NCI-H187 (cell line): ENCODE measurements at places on chromosomes 6 and 20.
A peak's percentile ranks its signal among the peaks of the same experiment; 100 is the strongest.

DNA sequence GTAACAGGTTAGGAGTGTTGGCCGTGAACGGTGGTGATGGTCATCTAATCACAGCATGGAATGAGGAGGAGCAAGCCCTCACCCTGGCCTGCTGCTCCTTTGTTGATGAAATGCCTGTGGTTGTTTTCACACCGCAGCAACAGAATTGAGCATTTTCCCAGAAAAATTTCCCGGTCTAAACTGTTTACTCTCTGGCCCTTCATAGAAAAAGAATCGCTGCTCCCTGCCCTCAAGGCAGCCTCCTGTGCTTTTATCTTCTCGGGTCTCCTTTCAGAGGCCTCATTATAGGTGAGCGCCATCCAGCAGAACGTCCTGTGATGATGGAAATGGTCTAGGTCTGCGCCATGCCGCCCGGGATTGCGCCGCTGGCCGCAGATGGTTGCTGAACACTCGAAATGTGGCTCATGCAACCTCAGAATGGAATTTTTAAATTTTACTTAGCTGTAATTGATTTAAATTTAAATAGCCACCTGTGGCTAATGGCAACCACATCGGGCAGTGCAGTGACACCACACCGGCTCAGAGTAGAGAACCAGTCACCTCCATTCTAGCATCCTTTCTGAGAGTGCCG, 30.2 kb downstream of the PHACTR3 start:
- no peak for DNase-seq

GRCh38 chr6:24994812-24995211, 59.1 kb upstream of the RIPOR2 start:
- no peak for DNase-seq

GRCh38 chr6:88013015-88013414, 34.6 kb upstream of the SPACA1 start:
- no peak for DNase-seq

DNA sequence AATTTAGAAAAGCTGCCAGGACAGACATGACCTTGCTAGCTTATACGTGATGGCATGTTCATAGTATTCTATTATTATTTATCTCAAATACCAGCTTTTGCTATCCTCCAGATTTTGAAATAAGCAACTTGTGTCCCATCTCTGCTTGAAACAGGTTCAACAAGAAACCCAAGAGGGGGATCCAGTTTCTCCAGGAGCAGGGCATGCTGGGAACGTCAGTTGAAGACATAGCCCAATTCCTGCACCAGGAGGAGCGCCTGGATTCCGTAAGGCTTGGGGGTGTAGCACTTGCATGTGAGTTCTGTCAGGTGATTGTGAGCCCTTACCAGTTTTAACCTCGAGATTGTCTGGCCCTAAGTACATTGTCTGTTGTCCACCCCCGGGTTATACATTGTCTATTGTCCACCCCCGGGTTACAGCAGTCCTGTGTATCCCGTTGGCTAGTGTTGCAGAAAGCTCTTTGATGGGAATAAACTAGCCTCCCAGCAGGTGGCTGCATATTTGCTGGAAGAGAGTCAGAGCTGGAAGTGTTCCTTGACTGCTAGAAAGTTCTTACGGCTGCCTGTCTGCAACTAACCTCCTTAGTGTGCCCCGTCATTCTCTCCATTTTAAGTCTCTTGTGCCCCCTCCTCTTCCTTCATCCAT, 61.4 kb upstream of the CSE1L start:
- no peak for DNase-seq

GRCh38 chr6:150152891-150153876, 10.3 kb downstream of the PPP1R14C start:
- DNase-seq, result no peak

- DNase-seq, result no peak
Observed at GRCh38 chr20:51620432-51620831, 77.9 kb upstream of the NFATC2 start.

DNA sequence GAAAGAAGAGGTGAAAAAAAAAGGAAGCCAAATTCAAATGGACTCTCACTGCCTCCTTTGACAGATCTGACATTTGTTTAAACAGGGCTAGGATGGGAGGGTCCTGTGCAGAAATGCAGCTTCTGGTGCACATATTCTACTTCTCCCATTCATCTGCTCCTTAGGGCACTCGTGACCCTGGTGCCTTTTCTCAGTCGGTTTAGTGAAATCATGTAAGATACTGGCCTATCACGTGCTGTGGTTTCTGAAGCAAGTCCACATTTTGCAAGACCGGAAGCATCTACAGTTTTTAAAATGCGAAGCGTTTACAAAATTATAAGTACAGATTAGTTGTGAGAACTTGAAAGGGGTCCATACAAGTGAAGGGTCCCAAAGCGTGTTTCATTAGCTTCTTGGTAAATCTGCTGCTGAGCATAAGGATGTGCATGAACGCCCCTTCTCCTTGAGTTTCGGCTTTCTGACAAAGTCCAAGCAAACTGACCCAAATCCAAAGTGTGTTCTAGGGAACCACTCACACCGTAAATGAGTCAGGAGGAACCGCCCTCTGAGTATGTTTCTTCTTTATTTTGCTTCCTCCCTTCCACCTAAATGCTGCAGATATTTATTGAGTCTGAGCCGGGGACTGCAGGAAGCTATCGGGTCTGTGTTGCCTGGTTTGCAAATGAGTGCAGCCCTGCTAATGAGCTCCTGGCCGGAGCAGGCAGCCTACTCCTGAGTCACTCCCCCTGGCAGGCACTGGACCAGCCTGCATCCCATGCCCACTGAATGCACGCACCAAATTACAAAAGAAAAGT, 323.8 kb upstream of the JARID2 start:
- no peak for DNase-seq

GRCh38 chr6:158367816-158368215, 55.6 kb downstream of the TULP4 start:
- DNase-seq, result no peak

- no peak for DNase-seq
Observed at GRCh38 chr6:84220809-84221409, 6.5 kb downstream of the CEP162 start.

DNA sequence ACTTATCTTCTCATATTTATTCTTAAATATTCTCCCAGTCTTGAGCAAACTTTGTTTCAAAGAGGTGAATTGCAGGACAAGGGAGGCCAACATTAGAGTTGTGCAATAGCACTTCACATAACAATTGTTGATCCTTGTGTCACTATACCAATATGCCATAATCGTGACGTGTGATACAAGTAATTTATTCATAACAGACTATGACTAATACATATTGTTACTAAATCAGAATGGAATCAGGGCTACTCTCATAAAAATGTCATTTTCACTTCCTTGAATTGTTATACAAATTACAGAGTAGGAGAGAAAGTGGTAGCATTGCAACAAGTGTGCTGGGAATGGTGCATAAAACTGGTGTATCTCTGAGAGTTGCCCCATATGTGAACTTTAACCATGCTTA, 37.2 kb upstream of the PLCB1 start:
- DNase-seq, result no peak

DNA sequence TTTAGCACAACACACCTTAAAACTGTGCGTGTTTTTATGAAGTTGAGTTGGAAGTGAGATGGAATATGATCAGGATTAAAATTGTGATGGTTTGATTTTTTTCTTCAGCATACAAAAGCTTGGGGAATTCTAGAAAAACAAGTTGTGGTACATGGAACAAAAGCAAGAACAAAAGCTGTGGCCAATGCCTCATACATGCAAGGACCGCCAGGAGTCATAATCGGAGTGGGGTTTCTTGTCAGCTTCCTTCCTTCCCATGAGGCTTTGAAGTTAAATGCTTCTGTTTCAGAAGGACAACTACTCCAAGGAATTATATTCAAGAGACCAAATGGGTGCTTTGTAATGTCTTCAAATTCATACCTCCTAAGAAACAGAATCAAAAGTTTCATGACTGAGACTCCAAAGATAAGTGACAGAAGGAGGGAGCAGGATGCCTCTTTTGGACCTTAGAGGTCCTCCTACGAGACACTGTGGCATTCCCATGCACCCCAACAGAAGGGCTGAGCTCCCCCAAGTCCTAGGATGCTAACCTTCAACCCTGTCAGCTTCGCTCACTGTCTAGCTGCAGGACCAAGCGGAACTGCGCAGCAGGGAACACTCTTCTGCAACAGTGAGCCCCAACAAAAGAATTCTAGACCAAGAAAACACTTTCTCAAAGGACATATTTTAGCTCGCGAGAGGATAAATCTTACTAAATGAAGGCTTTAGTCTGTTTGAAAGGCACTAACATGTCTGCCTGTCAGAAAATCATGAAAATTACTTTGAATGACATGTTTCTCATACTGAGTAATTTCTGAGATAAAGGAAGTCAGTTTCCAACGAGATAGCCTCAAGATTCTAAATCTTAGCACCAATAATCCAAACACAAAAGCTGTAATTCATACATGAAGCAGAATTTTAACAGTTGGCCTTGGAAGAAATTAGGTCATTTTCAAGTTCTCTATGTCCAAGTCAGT, 108.5 kb upstream of the NHSL1 start:
- no peak for DNase-seq

GRCh38 chr6:153043719-153044118, 41.2 kb upstream of the MTRF1L start:
- peak; percentile 11 for DNase-seq

GRCh38 chr6:131356161-131356560, 216.9 kb upstream of the ARG1 start:
- DNase-seq, result no peak

DNA sequence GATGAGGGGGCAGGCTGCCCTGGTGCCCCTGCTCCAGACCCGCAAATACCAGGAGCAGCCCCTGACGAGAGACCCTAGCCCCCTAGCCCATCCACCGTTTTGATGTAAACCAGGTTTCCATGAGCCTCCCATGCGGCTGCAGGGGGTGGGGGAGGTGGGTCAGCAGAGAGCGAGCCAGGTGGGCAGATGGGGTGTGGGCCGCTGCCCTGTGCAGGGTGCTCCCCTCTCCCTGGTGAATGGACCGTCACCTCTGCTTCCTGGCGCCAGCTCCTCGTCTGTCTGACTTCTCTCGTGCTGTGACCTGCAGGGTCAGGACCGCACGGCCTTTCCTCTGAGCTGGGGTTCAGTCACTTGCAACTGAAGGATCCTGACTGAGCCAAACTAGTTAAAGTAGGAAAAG, 15.7 kb upstream of the BHLHE23 start:
- no peak for DNase-seq

GRCh38 chr6:117303323-117303722, 38.0 kb downstream of the VGLL2 start:
- DNase-seq, result no peak

- DNase-seq, result no peak
Observed at GRCh38 chr6:44333273-44333919, 9.1 kb upstream of the SPATS1 start.

GRCh38 chr6:95266537-95267258, 310.6 kb upstream of the MANEA start:
- DNase-seq, result no peak

DNA sequence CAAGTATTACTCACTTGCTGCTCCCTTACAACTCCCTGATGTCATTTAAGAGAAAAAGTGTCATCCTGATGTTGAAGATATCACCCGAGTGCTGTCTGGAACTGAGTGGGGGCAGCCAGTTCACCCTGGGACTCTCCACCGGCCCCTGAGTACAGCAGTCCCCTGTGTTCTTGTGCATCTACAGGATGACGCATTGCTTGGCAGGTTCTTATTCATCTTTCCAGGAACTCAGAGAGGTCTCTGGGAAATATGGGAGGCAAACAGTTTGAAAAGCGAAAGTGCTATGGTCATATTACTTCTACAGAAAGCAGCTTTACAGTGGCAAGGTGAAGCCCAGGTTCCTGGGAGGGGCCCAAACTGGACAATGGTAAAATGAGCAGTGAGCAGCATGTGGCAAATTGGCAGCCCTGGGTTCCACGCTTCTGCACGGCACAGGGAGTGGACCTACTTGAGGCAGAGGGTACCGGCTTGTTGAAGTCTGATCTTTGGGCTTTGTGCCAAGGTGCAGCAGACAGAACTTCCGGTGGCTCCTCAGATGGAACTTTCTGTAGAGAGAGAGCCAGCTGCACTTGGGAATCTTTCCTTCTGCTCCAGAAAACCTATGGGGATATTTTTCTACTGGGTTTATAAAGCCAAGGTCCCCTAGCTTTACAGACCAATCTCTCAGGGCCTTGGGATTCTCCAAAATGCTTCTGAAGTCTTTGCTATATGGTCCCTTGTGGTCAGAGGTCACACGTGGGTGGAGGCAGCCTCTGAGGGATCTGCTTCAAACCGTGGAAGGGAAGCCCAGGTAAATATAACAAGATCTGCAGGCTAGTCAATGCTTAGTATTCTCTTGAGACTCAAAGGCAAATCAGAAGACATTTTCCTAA, 128.3 kb downstream of the MAP3K7 start:
- DNase-seq, result no peak

DNA sequence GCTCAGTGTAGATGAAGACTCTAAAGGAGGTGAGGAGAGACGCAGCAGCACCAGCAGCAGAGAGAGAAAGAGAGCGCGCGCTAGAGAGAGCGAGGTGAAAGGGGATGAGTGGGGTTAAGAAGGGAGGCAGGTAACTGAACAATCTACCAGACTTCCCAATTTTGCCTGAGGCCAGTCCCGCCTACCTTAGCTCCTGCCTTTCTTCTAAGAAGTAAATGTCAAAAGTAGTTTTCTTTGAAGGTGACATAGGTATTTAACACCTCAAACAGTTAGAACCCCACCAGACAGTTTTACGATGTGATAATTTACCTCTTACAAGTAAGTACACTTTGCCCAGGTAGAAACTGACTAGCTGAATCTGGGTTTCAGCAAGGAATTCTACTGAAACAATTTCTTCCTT, 132.0 kb upstream of the EEF1E1 start:
- DNase-seq, result no peak

- DNase-seq, result no peak
Observed at GRCh38 chr20:23657202-23657601, 19.4 kb upstream of the CST3 start.

GRCh38 chr20:38559764-38560163, 21.2 kb upstream of the ADIG start:
- no peak for DNase-seq

DNA sequence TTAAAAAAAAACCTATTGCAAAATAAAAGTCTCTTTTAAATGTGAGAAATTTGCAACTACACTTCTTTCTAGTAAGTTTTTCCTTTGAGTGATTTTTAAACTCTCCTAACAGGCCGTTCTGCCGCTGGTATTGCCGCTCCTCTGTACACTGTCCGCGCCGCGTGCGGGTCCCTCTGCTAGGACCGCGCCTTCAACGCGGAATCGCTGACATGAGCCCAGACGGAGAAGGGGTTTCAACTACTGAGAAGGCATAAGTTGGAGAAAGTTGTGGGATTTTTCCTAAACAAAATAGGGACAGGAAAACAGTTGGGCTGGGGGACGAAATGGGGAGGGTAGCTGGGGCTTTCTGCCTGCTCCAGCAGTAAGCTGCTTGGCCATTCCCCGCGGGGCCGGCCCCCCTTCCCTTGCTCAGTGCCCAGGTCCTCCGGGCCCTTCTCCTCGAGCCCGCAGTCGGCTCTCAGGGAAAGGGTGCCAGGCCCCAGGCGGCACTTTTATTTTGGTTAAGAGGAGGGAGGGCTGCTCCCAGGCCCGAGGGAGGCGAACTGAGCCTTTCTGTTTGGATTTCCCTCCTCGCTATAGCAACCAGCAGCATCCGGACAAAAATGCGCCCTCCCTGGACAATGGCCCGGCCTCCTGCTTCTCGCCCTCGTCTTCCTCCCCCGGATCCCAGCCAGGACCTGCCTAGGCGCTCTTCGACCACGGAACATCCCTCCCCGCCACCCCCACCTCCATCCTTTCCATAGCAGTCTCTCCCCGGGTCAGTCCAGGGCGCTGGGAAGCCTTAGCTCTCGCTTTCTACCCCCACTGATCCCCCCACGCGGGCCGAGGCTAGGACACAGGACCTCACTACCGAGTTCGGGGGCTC, 6.8 kb upstream of the POU3F2 start:
- no peak for DNase-seq
